Astrocyte of the hippocampus (primary cell): ENCODE measurements at places on chromosomes 1 and 21.

DNA sequence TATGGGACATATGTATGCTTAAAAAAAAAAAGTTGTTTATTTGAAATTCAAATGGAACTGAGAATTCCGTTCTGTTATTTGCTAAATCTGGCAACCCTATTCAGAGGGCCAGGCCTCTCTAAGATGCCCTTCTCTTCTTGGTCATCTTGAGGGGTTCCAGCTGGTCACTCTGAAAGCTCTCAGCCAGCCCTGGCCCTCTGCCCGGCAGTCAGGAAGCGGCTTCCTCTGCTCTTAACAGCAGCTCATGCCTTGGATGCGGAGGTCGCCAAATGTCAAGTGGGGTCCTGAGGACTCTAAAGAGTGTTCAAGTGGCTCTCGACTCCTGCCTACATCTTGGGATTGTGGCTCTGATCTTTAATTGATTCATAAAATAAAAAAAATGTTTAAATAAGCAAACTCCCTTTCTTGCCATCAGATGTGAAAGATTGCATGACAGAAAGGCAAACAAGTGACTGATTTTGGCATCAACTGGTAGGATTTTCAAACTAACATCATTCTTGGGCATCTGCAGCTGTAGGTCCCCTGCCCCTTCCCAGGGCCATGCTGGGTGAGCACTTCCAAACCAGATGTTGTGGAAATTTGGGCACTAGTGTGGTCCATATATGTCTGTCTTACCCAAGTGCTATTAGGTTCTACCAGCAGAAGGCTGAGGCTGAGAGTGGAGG is 130.8 kb downstream of the PRDM2 start:
- DNase-seq: no peak

GRCh38 chr1:37752583-37753471 is 12.1 kb downstream of the EPHA10 start:
- peak; percentile 57 for DNase-seq

GRCh38 chr1:227225715-227226346 is 92.5 kb downstream of the CDC42BPA start:
- DNase-seq: peak; percentile 39

- DNase-seq: peak; percentile 44
Measured at GRCh38 chr1:29849038-29849750, 612.9 kb downstream of the PTPRU start.

GRCh38 chr1:240337781-240338180 is 246.1 kb downstream of the FMN2 start:
- DNase-seq: peak; percentile 79

DNA sequence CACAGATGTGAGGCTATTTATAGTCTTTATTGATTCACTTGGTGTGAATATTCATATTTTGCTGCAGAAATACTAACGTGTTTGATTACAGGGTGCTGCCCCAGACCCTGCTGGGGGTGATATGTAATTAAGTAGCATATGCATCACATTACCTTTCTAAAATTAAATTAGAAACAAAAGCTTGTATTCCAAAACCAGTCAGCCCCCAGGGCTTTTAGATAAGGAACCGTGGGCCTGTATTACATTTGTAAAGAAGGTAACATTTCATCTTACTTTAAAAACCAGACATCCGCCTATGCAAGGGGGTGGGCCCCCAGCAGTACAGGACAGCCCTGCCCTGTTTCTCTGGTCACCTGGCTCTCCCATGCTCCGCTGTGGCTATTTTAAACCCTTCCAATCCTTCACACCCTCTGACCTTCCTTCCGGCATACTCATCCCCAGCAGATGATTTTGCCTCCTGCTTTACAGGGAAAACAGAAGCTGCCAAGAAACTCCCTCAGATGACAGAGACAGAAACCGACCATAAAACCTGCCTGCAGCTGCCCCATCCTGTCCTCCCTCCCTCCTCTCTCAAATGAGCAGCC is 22.0 kb upstream of the KCNC4 start:
- no peak for DNase-seq

GRCh38 chr21:46051379-46051770 is 46.5 kb upstream of the COL6A2 start:
- no peak for DNase-seq

DNA sequence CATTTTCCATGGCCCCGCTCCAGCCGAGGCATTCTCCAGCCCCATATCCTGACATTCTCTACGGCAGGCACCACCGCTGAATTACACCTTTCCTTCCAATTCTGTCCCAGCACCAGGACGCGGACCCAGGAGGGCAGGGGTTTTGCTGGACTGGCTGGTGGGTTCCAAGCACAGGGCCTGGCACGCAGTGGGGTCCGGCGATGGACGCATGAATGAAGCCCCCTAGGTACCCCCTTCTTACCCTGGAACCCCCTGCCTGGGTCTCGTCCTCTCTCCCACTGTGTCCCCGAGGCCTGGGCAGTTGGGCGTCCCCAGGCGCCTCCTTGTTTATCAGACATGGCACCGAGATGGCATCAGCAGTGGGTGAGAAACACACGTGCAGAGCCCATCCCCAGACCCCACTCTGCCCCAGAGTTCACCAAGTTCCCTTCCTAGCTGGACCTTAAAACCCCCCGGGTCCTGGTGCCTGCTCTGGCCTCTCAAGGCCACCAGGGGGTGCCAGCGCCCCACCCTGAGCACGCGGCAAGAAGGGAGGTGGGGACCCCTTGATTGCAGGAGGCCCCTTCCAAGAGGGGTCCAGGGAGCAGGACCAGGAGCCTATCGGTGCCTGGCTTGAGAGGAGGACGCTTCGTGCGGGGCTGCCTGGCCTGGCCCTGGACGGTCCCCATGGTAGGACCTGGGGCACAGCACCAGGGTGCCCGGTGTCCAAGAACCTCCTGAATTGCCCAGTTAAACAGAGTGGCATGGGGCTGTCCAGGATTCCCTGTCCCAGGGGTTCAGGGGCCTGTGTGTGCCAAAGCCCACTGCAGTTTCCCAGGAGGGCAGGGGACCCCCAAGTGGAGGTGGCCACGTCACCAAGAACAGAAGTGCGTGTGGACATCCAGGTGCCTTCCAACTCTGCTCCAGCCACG is 46.1 kb downstream of the MEGF6 start:
- peak; percentile 61 for DNase-seq

GRCh38 chr1:41723786-41724185 is 194.9 kb downstream of the HIVEP3 start:
- no peak for DNase-seq

DNA sequence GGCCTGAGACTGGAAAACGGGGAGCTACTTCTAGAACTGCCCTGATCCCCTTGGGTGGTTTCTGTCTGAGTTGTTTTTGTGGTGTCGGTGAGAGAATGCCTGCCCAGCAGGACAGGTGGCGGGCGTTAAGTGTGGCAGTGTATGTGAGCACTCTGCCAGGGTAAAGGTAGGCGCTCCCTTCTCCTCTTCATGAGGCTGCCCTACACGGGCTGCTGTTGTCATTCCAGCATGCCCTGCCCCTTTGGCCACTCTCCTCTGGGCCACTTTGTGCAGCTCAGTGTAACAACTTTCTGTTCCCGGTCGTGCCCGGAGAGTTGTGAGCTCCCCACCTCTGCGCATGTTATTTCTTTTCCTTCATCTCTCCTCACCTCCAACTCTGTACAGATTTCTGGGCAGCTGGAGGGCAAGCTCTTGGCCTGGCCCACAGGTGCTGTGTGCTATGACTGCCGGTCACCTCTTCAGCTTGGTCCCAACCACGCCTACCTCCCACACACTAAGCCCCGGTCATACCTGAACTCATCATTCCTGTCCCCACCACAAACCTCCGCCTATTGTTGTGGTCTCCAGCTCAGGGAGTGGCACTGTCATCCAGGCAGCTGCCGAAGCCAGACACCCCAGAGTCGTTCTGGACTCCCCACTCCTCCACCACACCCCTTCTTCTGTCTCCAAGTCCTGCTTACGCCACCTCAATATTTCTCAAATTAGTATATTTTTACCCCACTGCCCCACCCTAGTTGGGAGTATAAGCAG is 69.0 kb downstream of the GADD45A start:
- no peak for DNase-seq

DNA sequence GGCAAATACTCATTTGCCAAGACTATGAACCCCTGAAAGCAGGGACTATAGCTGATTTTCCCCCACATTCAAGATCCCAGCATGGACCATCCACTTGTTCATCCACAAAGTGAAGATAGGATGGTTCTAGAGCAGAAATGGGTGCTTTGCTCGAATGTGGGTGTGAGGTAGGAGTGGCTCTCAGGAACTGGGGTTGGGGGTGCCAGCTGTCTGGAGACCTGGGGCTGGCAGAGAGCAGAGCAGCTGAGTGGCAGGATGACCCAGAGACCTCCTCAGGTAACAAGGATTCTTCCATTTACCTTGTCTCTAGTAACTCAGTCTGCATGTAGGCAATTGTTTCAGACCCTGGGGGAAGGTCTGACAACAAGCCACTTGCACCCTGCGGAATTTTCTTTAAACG is 6.0 kb downstream of the S100A9 start:
- DNase-seq: no peak

DNA sequence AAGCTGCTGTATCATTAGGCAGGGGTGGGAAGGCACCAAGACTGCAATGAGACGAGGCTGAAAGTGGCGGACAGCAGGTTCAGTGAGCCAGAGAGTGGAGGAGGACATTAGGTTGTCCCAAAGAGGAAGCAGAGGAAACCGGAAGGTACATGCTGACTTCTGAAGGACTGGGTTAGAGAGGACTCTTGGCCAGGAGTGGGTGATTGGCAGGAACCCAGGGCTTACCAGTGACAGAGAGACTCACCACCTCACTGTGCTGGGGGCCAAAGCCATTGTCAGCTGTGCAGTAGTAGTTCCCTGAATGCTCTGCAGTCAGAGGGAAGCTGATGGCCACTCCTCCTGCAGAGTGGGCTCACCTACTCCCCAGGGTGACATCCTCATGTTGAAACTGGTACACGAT is 41.9 kb upstream of the FCRL4 start:
- no peak for DNase-seq

DNA sequence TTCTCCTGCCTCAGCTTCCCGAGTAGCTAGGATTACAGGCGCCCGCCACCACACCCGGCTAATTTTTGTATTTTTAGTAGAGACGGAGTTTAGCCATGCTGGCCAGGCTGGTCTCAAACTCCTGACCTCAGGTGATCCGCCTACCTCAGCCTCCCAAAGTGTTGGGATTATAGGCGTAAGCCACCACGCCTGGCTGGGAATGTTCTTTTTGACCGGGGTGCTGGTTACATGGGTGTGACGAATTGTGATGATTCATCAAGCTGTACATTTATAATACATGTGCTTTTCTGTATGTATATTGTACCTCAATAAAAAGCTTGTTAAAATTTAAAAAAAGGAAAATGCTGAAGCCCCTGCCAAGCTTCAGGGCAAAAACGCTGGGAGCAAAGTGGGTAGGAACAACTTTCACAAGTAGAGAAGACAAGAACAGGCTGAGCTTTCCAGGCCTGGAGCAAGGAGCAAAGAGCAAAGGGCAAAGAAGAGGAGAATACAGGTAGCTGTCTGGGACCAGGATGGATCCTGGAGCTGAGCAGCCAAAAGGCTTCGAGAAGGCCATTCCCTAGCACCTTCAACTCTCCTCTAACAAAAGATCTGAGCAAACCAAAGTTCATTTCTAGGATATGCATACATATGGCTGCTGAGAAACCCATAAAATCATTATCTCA is 20.5 kb upstream of the YRDC start:
- no peak for DNase-seq

GRCh38 chr1:174829990-174830389 is 169.8 kb upstream of the CACYBP start:
- no peak for DNase-seq

DNA sequence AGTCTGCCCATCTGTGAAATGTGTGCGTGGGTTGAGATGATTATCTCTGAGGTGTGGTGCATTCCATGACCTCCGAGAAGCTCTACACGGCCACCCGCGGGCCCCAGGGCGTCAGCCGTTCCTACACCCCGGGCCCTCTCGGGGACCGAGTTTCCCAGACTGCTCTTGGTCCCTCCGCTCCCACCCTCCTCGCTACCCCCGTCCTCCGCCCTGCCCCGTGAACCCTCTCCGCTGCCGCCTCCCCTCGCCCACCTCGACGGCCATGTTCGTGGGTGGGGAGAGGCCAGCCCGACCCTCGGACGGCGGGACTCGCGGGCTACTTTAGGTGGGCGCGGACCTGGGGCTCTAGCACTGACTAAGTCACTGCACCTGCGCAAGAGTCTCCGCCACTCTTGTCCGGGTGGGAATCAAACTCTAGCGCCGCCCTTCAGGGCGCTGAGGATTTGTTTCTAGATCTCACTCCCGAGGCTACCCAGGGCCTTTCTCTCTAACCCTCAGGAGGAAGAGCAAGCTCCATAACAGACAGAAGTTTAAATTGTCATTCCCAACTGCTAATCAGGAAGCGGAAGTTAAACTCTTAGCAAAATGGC is 47.7 kb upstream of the VWA5B1 start:
- DNase-seq: no peak

GRCh38 chr1:181080556-181080955 is 7.9 kb upstream of the IER5 start:
- DNase-seq: no peak

- DNase-seq: no peak
Measured at GRCh38 chr1:61975638-61976037, 219.0 kb upstream of the L1TD1 start.

DNA sequence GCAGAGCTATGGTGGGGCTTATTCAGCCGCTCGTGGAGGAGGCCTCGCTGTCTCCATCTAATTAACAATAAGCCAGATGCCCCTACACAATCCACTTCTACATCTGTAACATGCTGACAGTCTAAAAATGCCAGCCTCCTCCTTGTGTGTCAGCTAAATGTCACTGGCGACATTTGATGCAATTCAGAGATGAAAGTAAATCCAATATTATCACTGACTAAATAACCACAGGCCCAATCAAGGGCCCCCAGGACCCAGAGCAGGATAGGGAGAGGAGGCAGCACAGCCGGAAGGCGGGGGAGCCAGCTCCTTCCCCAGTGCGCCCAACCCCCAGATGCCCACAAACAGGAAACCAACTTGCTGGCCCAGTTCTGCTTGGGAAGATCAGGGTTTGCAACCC is 76.6 kb downstream of the DMRTA2 start:
- no peak for DNase-seq

GRCh38 chr1:18376661-18377060 is 104.1 kb upstream of the KLHDC7A start:
- no peak for DNase-seq

DNA sequence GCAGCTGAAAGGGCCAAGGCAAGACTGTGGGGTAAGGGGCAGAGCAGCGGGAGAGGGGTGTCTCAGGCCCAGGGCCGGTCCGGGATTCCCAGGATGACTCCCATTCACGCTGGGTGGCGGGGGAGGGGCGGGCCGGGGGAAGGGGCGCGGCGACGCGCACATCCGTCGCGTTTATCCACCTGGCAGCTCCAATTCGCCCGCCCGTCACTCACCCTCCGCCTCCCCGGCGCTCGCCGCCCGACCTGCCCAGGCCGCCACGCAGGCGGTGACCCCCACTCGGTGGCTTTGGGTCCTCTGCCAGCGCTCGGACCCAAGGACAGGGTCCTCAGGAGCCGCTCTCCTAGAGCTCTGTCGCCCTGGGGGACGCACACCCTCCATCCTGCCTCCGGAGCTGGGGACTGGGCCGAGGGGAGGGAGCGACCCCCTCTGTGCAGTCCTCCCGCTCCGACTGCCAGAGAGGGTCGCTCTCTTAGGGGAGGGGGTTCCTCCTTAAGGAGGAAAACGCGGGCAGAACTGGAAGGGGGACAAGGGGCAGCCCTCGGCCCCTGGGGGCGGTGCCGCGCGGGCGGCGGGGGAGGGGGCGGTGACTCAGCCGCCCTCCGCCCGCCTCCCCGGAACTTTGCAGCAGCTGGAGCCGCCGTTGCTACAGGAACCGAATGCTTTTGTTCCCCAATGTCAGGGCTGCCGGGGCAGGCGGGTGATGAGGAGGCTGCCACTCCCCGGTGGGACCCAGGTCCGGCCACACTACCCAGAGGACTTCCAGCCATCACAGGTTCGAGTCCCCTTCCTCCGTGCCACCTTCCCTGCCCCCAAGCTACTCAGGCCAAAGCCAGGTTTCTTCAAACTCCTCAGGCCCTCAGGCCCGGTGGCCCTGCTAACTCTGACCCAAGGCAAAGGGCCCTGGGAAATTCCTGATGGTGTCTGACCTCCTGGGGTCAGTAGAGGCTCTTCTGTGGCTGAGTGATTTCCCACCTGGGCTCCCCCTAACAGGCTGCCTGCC is 3.4 kb downstream of the ADGRB2 start:
- peak; percentile 87 for DNase-seq
